ENCODE measurements at places on chromosomes 16 and 17.

DNA sequence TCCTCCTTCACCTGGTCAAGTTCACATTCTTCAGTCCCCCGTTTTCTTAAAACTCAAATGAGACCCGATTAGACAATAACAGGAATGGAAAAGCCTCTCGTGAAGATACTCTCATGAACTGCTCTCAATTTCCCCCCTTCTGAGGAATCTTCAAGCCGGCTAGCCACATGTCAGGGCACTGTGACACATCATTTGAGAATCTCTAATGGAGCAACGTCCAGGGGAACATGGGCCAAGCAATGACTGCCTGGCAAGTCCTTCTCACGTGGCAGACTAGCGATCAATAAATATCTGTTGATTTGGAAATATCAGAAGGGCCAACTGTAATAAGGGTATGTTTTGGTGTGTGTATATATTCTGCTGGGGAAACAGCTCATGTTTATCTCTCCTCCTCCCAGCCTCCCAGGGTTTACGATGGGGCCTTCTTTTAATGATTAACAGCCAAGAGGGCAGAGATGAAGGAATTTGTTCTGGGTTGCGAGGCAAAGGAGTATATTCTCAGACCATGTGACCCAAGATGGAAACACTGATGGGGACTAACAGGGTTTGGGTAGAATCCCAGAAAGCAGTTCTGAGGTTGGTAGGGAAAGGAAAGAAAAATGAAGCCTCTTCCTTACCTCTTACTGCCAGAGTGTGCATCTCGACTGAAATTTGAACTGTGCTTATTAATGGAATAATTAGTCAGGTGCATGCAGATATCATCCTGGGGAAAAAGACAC lies 21.4 kb downstream of the TTLL6 start:
- no peak for DNase-seq

DNA sequence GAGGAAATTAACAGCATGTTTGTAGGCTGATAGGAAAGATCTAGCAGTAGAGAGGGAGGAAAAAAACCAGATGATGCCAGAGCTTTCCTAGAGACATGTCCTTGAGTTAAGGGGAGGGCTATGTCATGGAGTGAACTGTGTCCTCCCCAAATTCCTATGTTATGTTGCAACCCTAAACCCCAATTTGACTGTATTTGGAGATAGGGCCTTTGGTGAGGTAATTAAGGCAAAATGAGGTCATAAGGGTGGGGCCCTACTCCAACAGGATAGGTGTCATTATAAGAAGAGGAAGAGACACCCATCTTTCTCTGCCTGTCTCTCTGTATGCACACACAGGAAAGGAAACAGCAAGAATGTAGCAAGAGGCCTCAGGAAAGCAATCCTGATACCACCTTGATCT lies 195.3 kb upstream of the AXIN2 start:
- DNase-seq = no peak

DNA sequence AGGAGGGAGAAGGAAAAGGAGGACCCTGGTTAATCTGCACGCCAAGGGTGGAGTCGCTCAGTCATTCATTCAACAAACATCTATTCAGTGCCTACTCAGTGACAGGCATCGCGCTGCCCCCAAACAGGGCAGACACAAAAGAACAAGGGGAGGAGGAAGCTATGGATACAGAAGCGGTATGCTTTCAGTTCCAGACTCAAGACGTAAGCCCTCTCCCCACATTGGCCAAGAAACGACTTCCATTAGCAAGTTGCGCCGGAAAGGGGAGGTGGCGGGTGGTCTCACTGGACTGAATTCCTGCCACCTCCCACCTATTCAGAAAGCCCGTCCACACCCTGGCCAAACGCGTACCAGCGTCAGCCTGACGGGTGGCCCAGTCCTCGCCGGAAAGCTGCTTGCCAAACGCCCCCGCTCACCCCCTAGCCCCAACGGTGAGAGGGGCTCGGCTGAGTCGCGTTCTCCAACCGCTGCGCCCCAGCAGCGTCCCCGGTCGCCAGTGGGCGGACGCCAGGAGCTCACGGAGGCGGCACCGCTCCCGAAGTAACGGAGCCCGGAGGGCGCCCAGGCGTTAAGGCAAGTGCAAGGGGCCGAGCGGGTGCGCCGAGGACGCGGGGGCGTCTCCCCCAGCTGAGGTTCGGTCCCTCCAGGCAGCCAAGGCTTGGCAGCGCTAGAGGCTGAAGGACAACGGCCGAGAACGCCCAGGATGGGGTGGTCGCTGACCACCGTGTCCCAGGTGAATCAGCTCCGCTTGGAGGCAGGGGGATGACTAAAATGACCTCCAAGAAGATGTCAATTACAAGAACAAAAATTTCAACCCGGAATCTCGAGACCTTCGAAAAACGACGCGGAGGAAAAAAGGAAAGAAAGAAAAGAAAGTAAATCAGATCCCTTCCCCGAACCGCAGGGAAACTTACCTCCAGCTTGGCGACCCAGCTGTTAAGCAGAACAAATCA lies 470.7 kb downstream of the SOX9 start:
- no peak for DNase-seq

GRCh38 chr17:51645056-51645455 lies 384.7 kb downstream of the UTP18 start:
- DNase-seq = no peak

DNA sequence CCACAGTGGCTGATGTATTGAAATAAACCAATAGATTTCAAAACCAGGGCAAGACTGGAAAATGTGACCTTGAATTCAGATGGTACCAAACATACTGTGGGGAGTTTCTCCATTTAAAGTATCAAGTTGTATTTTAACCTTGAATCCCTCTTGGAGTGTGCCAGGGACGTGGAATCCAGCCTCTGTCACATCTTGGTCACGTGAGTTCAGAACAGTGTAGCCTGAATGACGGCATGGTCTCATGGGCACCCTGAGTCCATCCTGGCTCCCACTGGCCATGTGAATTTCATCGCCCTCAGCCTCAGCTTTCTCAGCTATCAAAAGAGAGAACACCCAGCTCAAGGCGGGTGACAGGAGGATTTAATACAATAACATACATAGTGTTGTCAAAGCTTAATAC lies 6.8 kb downstream of the ZNF771 start:
- no peak for DNase-seq

GRCh38 chr16:73418691-73419090 lies 370.8 kb upstream of the ZFHX3 start:
- peak; percentile 32 for DNase-seq

DNA sequence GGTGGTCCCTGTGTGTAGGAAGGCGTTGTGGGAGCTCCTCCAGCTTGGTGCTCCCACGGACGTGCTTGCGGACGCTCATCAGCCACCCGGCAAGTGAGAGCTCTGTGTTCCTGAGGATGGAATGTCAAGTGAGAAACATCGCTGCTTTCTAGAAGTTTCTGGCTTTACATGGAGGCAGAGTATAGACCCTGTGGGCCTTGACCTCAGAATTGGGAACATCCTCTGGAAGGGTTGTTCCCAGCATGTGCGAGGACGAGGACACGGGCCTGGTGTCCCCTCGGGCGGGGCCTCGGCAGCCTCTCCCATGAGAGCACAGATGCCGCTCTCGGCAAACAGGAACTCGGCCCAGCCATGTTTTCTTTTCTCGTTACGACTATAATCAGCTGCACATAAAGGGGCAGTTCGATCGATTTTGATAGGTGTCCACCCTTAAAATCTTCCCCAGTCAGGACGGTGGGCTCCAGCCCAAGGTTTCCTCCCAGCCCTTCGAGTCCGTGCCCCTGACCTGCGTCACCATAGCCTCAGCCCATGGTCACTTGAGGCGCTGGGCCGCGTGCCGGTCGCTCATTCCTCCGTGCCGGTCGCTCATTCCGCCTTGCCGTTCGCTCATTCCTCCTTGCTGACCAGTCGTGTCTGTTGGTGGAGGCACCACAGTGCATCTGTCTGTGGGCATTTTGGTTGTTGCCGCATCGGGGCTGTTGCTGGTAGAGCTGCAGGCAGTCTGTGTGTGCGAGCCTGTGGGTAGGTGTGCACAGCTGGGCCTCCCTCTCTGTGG lies 91.3 kb upstream of the ZNF750 start:
- peak; percentile 12 for DNase-seq

DNA sequence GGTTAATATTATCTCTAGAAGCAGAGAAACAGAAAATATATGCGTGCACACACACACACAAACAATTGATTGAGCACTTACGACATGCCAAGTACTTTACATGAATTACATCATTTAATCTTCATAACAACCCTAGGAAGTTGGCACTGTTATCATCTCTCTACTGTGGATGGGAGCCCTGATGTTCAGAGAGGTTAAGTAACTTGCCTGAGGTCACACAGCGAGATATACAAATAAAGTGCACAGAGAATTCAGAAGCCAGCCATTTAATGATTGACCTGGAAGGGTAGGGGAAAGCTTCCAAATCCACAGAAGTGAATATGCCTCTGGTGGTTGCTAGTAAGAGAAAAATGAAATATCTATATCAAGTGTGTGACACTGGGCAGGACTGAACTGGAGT lies 37.5 kb upstream of the GPR139 start:
- no peak for DNase-seq

- DNase-seq = no peak
These were observed 150.9 kb downstream of the HS3ST3B1 start for GRCh38 chr17:14451729-14452191.

- no peak for DNase-seq
These were observed 95.1 kb upstream of the CDH5 start for GRCh38 chr16:66271074-66272060.

DNA sequence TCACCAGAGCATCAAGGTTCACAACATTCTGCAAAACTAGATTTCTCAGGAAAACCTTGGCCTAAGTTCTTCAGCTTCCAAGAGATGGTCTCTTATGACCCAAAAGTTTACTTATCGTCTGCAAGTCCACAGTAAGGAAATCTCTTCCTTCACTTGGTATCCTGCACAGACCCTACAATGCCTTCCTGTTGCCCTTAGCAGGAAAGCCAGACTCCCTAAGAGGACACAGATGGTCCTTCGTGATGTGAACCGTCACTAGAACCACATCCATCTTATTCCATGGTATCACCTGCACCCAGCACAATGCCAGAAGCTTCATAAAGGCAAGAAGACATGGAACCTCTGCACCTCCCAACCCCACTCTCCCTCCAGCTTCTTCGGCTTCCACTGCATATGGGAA lies 34.1 kb downstream of the CMC2 start:
- DNase-seq = no peak

GRCh38 chr16:68009157-68009735 lies 6.5 kb downstream of the DPEP2NB start:
- no peak for DNase-seq

DNA sequence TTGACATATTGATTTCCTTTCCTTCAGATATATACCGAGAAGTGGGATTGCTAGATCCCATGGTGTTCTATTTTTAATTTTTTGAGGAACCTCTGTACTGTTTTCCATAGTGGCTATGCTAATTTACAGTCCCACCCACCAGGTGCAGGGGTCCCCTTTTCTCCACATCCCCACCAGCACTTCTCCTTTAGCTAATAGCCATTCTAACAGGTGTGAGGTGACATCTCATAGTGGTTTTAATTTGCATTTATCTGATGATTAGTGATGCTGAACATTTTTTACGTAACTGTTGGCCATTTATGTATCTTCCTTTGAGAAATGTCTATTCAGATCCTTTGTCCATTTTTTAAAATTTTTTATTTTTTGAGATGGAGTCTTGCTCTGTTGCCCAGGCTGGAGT lies 93.9 kb downstream of the SDR42E1 start:
- DNase-seq = no peak

DNA sequence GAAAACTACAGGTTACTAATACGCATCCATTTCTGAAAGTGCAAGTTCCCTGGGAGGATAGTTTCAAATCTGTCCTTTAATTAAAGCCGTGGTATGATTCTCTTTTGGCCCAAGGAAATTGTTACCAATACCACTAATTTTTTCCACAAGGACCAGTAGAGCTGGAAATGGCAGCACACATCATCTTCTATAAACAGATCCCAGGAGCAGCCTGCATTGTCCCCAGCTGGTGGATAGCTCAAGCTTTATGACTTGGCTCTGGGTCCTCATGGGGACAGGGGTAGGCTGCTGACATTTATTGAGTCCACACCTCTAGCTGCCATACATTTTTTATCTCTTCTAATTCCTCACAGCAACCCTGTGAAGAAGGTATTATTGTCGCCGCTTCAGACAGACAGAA lies 35.8 kb upstream of the BHLHA9 start:
- no peak for DNase-seq

GRCh38 chr17:36840796-36841195 lies 96.5 kb upstream of the LHX1 start:
- no peak for DNase-seq

GRCh38 chr17:41393294-41393693 lies 4.1 kb downstream of the KRT31 start:
- DNase-seq = no peak

DNA sequence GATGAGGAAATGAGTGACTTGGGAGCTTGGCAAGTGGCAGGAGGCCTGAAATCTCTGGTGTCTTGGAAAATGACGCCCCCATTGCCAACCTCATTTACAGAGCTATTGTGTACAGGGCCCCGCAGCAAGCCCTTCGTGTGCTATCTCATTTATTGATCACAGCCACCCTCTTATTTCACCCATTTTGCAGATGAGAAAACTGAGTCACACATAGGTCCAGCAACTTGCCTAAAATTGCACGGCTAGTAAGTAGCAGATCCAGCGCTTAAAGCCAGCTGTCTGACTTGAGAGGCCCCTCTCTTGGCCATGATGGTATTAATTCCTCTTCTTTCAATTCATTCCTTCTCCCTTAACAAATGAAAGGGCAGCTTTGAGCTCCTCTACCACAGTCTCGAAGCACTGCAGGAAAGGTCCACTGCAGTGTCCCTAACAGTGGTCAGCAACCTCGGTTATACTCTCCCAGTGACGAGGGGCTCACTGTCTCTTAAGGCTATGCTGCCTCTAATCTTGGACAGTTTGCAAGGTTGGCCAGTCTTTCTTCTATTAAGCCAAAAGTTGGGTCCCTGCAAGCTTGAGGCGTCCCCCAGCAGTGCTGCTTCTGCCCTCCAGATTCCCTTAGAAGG lies 162.2 kb downstream of the COPRS start:
- no peak for DNase-seq

GRCh38 chr17:39963829-39964228 lies 1.0 kb downstream of the GSDMA start:
- DNase-seq = no peak

- no peak for DNase-seq
These were observed 18.8 kb downstream of the ZNF652 start for GRCh38 chr17:49343273-49343672.

DNA sequence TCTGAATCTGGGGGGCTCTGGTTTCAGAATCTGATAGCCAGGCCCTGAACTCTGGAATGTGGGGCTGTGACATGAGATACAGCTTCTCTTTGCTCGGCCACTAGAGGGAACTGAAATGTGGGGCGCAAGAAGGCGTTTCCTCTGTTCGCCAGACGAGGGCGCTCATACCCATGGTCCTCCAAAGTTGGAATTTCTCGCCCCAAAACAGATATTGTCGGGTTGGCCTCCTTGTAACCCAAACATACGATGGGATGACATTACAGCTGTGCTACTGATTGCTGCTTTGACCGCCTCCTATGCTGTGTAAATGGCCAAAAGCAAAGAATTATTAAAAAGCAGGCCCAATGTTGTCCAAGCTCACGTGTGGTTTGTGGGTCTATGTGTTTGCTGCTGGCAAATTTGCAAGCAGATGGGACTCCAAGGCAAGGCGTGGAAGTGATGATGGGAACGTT lies 13.1 kb upstream of the MSI2 start:
- peak; percentile 29 for DNase-seq

GRCh38 chr16:52718046-52718445 lies 171.1 kb upstream of the TOX3 start:
- no peak for DNase-seq

Measured in right hindlimb (tissue), 1 donor.